ENCODE measurements at places on chromosomes 3 and 15. TPM values are rescaled to one million over a fixed set of nuclear protein-coding genes. Genes with fewer than 3 reads are reported as not detected.

Gene ROPN1B
- 2.0 TPM for total RNA-seq

Gene RARRES1
- total RNA-seq: 4.5 TPM

Gene GNAI2
- total RNA-seq: 97.0 TPM

Gene AGBL1
- 1.2 TPM for total RNA-seq

Gene GPR62
- 0.41 TPM for total RNA-seq

Gene SLC28A2
- total RNA-seq: not detected

Gene GOLGA6A
- total RNA-seq: under 0.01 TPM

GRCh38 chr15:50244959-50245624 lies 20.4 kb downstream of the HDC start:
- no peak for DNase-seq

GRCh38 chr15:70058642-70059360 lies 38.9 kb downstream of the TLE3 start:
- no peak for DNase-seq

DNA sequence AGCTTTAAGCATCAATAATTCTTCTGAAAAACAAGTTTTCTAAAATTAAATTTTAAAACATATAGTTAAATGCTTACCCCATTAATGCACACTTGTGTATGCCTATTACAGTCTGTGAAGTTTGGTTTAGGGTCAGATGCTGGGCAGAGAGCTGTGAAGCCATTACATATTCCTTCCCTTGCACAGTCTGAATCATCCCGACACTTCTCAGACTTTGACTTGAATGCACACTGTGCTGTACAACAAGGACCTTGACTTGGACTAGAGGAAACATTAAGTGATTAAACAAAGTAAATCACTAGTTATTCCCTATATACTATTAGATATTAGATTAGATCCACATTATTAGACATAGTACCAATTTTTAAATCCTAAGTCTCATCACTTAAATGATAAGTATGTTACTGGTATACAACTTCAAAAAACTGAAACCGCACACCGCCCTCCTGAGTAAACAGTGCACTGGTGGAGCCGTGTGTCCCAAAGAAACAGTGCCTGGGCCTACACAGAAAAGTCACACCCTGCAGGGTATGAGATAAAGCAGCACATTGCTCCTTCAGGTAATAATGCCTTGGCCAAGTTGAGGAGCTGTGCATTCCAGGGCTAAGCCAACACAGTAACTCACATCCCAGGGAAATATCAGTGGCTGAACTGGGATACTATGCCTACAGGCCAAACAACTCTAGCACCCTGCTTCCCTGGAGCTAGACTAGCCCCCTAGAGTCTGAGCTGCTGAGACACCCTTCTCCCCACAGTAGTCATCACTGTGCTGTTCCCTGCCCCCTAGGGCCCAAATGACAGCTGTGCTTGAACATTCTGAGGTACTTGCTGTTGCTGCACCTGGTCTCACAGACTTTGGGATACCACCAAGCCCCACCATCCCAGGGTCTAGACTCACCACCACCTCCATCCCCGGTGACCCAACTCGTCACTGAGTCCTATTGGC lies 137.5 kb downstream of the ADAM10 start:
- DNase-seq: no peak

DNA sequence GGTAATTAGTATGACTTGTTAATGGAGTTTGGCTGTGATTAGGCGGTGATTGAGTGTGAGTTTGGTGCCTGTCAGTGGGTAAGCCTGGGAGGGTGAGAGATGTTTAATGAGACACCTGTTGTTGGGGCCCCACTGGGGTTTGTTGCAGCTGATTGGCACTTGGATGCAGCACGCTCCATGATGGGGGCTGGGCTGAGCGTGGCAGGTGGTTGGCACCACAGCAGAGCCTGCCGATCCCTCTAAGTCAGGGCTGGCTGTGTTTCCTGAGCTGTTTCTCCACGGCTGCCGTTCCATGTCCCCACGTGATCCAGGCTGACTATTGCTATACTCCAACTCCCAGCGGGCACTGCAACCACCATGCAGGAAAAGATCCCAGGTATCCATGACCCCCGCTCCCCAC lies 93.5 kb upstream of the ARRDC4 start:
- no peak for DNase-seq

DNA sequence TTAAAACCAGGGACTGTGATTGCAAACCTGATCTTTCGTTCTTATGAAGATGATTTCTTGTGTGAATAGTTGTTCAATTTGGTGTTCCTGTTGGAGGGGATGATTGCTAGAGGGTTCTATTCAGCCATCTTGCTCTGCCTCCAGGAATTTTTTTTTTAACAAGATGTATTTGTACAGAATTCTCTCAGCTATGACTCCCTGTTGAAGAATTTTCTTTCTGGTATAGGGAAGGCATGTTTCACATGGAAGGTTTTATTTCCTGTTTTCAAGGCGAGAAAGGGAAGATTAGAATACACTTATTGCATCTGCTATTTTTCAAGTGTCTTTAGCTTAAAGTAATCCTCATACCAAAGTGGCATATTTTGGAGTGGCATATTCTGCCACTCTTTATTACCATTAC lies 5.6 kb upstream of the LRRC34 start:
- DNase-seq: no peak

- DNase-seq: no peak
Measured at GRCh38 chr3:148150141-148150540, 547.6 kb upstream of the AGTR1 start.

DNA sequence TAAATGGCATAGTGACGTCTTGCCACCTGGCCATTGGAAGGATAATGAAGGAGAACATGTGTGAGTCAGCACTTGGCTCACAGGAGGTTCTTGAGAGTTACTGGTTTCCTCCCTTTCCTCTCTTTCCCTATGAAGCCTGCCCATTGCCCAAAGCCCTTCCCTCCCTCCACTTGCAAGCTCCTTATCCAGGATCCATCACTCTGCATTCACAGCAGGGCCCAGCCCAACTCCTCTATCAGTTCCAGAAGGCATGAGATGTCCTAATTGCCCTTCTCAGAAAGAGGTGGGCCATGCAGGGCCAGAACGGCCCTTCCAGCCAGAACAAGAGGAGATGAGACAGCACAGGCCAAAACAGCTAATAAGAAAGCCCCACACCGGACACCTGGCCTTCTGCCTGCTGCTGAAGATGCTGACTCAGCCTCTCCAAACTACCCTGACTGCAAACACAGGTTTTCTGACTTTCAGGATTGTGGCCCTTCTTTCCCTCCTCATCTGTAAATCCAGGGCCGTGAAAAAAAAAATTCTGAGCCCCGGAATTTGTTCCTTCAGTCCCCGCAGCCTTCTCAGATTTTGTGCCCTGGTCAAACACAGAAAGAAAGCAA lies 29.7 kb downstream of the HAPLN3 start:
- no peak for DNase-seq

DNA sequence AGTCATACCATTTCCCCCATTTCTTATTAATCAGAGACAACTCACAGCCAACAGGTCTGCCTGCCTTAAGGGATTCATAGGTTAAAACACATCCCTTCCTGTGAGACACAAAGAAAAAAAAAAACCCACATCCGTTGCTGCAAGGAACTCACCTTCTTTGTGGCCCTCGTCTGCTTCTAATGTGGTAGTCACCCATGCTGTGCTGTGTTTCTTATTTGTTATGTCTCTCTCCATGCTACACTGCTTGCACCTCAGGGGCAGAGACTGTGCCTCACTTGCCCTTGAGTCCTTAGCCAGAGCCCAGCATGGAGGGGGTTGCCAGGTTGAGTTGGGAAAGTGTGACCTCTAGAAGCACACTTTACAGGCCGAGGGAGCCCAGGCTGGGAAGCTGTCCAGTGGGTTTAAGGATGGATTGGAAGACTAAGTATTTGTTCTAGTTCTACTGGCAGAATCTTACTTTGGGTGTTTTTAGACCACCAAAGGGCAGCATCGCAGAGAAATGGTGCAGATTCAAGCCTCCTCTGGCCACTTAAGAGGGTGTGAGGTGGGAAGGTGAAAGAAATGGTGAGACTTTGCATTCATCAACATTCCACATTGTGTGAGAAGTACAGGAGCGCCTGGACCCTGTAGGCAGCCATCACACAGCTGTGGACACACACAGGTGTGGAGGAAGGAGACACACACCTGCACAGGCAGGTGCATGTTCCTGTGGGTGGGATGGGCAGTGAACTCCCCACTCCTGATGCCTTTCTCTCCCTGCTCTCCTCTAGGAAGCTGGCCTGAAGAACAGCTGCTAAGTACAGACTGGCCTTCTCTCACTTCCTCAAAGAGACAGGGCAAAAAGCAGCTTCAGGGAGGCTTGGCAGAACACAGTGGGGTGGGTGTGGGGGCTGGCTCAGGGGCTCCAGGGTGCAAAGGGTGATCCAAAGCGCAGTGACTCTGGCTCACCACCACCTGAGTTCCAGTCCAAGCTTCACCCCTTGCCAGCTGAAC lies 48.8 kb downstream of the GLB1 start:
- no peak for DNase-seq

- DNase-seq: no peak
Measured at GRCh38 chr3:24843955-24844354, 349.3 kb upstream of the THRB start.

- no peak for DNase-seq
Measured at GRCh38 chr15:56672721-56673120, 60.6 kb downstream of the ZNF280D start.

DNA sequence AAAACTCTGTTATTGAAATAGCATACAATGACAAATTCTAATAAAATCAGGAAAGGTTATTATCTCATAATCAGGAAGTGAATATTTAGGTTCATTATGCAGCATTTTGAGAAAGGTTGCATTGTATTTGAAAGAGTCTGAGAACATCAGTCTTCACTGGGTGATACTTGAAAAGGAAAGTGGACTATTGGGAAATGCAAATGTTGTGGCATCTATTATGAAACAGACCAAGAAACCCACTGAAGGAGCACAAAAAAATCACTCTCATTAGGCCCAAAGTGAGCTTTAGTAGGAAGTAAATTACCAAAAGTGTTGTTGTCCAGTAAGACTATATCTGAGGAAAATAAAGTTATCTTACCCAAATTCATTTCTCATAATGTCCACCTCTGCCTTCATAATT lies 90.8 kb downstream of the ZPLD1 start:
- no peak for DNase-seq
